ENCODE measurements at places on chromosomes 7 and 10. TPM values are rescaled to one million over a fixed set of nuclear protein-coding genes. Genes with fewer than 3 reads are reported as not detected.

The FGFR2 gene
- 1.4 TPM for total RNA-seq

GRCh38 chr10:7606951-7607404, 59.8 kb downstream of the ITIH5 start:
- DNase-seq, result no peak

The TUBB8 gene
- not detected for total RNA-seq

DNA sequence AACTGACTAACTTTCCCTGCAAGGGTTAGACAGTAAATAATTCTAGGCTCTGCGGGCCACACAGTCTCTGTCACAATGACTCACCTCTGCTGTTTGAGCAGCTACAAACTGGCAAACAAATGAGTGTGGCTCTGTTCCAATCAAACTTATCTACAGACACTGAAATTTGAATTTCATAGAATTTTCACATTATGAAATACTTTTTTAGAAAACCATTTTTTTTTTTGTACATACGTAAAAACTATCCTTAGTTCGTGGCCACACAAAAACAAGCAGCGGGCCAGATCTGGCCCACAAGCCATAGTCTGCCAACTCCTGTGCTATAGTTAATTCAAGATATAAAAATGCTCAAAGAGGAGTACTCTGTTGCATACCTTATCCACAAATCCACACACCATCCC, 32.6 kb downstream of the PIP4K2A start:
- DNase-seq, result no peak

The OR2A42 gene
- not detected for total RNA-seq

GRCh38 chr10:71801361-71801760, 28.0 kb upstream of the VSIR start:
- no peak for DNase-seq

The OIT3 gene
- not detected for total RNA-seq
